ENCODE measurements at places on chromosomes 11 and 22.
A peak's percentile ranks its signal among the peaks of the same experiment; 100 is the strongest.

GRCh38 chr22:49305966-49306631, 521.6 kb downstream of the BRD1 start:
- no peak for DNase-seq

DNA sequence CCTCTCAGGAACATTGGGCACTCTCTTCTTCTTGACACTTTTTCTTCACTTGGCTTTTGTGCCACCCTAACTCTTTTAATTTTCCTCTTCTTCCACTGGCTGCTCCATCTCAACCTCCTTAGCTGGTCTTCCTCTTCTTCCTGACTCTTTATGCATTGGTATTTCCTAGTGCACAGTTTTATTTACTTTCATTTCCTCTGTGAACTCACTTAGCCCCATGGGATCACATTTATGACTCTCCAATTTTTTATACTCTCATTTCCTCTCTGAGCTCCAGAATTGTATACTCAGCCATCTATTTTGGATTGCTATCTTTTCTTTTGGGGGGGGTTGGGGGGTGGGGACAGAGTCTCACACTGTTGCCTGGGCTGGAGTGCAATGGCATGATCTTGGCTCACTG, 38.5 kb upstream of the LARGE1 start:
- no peak for DNase-seq

DNA sequence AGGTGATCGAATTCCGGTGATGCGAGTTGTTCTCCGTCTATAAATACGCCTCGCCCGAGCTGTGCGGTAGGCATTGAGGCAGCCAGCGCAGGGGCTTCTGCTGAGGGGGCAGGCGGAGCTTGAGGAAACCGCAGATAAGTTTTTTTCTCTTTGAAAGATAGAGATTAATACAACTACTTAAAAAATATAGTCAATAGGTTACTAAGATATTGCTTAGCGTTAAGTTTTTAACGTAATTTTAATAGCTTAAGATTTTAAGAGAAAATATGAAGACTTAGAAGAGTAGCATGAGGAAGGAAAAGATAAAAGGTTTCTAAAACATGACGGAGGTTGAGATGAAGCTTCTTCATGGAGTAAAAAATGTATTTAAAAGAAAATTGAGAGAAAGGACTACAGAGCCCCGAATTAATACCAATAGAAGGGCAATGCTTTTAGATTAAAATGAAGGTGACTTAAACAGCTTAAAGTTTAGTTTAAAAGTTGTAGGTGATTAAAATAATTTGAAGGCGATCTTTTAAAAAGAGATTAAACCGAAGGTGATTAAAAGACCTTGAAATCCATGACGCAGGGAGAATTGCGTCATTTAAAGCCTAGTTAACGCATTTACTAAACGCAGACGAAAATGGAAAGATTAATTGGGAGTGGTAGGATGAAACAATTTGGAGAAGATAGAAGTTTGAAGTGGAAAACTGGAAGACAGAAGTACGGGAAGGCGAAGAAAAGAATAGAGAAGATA, at the start of gene MALAT1:
MALAT1 (plus strand) TSS at position 69 of the 736 bp plus-strand sequence.
- DNase-seq, result peak; percentile 97

DNA sequence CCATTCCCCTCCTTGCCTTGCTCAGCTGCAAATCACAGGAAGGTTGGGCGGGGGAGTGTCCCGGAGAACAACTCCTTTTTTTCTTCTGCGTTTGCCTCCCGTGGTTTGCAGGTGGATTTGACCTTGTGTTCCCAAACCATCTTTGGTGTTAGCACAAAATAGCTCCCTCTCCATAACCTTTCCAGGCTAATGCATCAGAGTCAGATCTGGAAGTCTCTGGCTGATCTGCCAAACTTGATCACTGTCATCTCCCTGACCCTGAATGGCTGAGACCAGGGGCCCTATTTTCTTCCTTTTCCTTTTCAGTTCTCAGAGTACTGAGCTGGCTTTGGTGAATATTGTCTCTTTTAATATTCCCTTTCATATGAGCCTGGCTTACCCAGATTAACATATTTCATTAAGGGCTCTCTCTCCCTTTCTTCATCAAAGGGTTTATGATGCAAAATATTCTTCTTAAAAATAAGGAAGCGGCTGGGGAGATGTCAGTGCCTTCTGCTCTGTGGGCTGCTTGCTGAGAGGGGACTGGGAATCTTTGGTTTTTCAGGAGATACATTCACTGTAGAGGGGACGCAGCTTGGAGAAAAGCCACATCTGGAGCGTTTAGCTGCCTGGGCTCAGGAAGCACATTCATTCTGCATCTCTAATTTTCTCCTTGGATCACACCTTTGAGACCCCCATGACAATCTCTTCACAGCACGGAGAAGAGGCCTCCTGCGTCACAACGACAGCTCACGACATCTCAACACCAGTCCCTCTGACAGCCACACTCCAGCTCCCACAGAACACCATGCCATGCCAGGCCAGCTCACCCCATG, 148.3 kb downstream of the CEP164 start:
- DNase-seq, result no peak

- no peak for DNase-seq
These were observed 12.9 kb upstream of the OAF start for GRCh38 chr11:120197977-120198376.

DNA sequence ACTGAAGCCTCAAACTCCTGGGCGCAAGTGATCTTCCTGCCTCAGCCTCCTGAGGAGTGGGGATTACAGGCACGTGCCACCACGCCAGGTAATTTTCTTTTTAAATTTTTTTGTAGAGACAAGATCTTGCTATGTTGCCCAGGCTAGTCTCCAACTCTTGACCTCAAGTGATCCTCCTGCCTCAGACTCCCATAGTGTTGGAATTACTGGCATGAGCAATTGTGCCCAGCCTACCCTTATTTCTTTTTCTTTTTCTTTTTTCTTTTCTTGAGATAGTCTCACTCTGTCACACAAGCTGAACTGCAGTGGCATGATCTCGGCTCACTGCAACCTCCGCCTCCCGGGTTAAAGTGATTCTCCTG, 63.9 kb downstream of the AAMDC start:
- DNase-seq, result no peak
